ENCODE measurements at places on chromosomes 7 and 10.

- DNase-seq, result no peak
These were observed 267.2 kb upstream of the SLC26A5 start for GRCh38 chr7:103712991-103713778.

DNA sequence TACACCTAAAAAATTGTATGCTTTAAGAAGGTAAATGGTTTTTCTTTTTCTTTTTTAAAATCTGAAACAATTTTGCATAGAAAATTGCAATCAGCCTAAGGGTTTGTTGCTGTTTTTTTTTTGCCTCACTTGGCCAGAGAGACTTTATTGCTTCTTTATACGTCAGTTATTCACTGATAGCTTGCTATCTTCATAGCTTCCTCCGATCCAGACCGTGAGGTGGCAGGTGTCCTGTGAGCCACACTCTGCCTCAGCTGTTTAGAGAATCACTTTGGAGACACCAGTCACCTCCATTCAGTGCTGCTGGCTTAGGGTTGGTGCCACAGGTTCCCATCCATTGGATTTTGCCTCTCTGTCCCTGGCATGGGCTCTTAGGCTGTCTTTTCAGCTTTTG lies 68.0 kb downstream of the HHEX start:
- DNase-seq, result no peak

DNA sequence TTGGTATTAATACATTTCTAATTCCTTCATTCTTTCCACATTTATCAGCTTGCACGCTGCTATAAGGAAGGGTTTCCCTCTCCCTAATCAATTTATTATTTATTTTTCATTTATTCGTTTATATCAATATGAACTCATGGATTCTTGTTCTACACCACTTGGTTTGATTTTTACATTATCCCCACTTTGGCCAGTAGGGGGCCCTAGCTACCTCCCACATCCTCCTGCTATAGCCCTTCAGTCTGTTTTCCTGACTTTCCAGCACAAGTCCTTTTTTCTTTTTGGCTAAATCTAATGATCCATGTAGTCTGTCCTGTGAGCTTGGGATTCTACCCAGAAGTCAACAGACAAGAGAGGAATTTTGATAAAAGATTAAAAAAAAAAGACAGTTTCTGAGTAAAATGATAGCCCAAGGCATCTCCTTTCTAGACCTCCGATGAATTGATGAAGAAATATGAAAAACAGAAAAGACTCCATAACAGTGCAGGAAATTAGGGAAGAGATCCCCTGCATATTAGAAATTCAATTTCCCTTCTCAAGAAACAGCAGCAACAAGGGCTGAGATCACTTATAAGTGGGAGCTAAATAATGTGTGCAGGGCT lies 47.7 kb downstream of the LYZL2 start:
- DNase-seq, result no peak

GRCh38 chr7:119664601-119665000 lies 608.4 kb upstream of the KCND2 start:
- no peak for DNase-seq

DNA sequence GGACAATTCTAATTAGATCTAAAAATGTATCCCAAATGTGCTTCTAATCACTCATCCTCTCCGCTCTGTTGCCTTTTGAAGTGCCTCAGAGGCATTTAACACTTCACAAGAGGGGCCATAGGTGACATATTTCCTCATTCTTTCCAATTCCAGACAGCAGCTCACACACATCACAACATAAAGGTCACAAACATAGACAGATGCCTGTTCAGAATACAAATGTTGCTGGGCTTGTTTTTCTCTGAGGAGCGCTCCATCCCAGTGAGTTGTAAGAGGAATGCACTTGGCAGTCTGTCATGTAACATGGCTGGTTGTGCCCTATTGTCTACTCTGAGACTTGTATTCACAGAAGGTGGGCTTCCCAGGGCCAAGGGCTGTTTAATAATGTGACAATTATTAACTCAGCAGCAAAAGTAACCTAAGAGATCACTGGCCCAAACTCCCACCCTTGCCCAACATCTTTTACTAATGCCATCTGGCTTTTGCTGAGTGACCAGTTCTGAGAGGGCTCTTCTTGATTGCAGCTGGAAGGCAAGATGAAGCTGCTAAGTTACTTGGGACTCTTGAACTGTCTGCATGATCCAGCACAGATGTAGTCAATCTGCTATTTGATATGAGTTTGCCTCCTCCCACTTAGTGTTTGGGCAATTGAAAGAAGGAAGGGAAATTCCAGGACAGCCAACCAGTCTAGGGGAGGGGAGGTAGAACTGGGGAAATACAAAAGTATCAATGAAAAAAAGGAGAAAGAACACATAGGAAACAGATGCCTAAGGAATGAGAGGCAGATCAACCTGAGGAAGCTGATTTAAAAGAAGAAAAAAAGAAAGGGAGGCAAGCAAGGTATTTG lies 13.6 kb downstream of the PON2 start:
- DNase-seq, result no peak

- DNase-seq, result no peak
These were observed 49.4 kb downstream of the ZNF467 start for GRCh38 chr7:149723795-149724495.

GRCh38 chr7:3605222-3605621 lies 304.2 kb downstream of the SDK1 start:
- DNase-seq, result no peak

DNA sequence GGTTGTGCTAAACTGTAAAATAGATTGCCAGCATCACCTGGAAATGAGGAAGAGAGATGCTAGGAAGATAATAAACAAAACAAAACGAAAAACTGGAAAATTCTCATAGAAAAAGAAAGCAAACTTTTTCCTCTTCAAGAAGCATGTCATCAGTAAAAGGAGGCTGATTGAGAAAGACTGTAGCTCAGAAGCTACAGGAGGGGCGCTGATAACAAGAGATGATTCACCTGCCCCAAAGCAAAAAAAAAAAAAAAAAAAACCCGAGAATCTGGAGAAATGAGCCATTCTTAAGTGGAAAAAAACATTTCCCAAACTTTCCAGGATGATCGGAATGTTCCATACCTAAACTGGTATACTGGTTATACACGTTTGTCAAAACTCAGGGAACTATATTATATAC lies 130.5 kb upstream of the C1QL3 start:
- no peak for DNase-seq

DNA sequence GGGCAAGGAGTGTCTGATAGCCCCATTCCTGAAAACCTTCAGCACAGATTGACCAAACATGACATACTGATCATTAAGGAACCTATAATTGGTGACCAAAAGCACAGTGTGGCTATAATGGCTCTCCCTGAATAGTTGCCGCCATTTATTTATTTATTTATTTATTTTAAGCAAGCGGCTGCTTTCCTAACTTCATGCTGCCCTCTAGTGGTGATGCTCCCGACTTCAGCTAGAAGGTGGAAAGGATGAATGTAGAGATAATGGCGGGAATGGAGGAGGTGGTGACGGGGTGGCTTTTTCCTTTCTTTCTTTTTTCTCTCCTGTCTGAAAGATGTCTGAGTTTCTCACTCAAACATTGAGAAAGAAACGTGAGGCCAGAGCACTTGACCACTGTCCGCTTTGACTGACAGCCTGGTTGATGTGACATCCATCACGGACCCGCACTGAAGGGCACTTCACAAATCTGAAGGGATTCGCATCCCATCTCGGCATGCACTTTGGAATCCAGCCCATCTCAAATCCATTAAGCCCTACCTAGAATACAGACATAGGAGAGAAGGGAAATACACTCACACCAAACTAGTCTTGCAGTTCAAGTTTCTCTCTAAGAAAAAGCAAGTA lies 1090.1 kb downstream of the KCNMA1 start:
- no peak for DNase-seq

GRCh38 chr7:73905360-73905759 lies 44.4 kb downstream of the TMEM270 start:
- no peak for DNase-seq

DNA sequence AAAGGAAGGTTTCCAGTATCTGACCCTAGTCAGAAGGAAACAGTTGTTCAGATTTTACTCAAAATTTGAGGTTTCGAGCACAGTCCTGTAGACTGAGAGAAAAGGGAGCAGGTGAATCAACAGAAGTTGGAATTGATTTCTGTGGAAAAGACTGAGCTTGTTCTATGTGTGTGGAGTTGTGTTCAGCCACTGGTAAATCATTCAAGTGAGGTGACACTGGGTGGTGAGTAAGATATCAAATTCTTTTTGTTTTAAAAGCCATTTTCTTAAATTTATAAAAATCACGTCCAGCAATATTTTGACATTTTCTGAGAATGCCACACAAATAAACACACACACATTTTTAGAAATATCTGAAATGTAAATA lies 165.1 kb downstream of the HGF start:
- no peak for DNase-seq

DNA sequence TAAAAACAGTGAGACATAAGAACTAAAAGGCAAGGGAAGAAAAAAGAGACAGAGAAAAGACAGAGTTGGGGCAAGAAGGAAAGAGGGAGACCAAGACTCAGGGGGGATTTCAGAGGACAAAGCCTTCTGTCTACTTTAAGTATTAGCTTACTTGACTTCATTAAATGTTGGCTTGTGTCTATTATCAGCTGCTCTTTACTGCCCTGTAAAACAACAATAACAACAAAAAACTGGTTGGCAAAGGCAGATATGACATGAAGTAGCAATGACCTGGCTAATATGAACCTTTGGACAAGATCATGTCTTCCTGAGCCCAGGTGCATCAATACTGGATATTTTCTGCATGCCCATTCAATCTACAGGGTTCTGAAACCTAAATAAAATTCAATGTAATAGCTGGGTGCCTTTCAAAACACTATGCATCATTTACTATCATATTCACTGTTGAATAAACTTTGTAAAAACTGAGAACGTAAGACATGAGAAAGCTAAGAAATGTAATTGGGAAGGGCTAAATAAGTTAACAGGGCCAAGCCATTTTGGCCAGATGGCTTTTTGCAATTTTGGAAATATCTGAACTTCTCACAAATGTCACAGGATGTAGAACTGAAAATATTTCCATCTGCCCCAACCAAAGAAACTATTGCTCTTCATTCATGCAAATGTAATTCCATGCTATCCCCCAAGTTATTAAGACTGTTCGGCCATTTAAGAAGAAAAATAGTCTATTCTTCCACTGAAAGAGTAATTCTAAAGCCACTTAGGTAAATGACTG lies 49.4 kb downstream of the LRRN3 start:
- no peak for DNase-seq

- no peak for DNase-seq
These were observed 218.6 kb downstream of the KCNMA1 start for GRCh38 chr10:77419056-77419455.

GRCh38 chr7:148261996-148262688 lies 328.4 kb upstream of the C7orf33 start:
- DNase-seq, result no peak

- no peak for DNase-seq
These were observed 210.5 kb downstream of the BICC1 start for GRCh38 chr10:58723186-58723585.

- no peak for DNase-seq
These were observed 1.2 kb downstream of the TBATA start for GRCh38 chr10:70784016-70784415.

- DNase-seq, result no peak
These were observed 84.1 kb downstream of the SNX10 start for GRCh38 chr7:26375726-26376174.

DNA sequence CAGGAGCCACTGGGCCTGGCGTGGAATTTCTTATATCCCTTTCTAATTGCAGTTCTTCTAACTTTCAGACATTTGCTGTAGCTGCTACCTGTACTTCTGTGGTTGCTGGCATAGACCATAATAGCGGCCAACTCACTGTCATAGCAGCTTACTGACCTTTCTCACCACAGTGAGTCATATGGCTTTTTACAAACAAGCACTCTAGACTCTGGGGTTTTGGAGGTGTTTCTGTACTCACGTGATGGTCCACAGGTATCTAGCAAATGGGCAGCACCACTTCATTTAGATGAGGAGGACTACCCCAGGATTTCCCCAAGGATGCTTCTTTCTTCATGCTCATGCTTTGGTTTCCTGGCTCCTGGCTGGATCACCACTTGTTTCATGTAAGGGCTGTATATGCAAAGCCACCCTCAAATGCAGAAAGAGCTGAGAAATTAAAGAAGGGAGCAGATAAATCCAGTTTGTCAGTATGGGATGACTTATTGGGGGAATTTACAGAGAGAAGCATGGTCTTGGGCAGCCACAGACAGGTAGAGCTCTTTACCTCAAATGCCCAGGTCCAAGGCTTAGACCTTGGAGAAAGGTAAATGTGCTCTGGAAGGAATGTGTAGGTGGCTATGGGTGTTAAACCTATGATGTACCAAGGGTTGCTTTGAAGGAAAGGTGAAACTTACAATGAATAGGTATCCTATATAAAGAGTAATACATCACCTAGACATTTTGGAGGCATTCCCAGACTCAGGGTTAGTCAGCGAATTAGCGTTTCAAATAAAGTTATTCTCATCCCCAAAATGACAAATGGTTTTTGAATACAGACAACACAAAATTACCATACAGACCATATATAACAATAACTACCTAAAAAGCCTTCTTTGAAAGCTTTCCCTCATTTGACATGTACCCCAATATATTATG lies 15.9 kb upstream of the SLC25A16 start:
- no peak for DNase-seq

DNA sequence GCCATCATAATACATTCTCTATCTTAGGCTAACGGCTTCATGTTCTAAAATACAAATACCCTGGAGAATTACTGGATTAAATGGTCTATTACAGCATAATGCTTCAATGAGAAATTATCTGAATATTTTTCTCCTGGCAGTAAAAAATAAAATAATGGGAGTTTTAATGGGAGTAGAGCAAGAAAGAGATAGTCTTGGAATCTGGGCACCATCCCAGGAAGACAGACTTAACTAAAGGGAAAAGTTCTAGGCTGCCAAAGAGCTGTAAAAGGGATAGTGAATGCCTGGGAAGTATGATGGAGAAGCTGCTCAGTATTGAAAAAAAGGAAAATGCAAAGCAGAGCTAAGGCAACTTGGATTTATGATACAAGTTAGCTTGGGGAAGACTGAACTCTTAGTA lies 12.1 kb upstream of the SYPL1 start:
- no peak for DNase-seq

DNA sequence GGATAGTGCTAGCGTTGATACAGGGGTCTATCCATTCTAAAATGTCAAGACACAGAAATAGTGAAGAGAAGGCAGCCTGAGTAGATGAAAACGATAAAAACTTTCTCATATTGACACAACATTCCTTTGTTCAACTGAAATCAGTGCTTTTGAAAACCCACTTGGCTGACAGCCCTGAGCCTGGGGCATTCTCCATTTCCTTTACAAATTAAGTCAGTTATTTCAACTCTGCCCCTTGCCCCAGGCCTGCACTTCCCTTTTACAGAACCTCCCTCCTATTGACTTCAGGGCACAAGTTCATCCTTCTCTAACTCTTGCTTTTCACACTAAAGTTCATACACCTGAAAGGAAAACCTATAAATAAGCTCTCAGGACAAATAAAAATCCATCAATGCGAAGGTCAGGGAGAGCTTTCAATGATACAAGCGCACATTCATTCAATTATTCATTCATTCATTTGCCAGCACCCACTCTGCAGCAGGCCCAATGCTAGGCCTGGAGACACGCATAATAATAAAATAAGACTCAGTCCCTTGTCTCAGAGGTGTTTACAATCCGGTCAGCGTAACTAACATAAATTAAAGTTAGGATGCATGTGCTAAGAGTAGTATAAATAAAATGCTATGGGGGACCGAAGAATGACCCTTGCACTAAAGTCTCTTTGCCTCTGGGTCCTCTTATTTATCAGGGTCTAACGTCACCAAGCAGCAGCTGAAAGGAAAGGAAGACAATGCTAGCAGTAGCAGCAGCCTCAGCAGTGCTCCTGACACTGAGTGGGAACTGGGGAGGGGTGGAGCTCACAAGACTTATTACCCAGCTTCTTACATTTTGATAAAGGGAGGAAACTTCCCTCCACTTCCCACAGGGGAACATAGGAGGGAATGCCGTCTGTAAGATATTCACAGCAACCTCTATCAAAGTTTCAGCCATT lies 134.8 kb downstream of the PDE1C start:
- no peak for DNase-seq

Data from stimulated activated CD8-positive, alpha-beta memory T cell treated with anti-CD3 and anti-CD28 coated beads, Interleukin-2, amount 100 ng/mL, for 1 hour (primary cell).